ENCODE measurements at places on chromosomes 13 and 19.

DNA sequence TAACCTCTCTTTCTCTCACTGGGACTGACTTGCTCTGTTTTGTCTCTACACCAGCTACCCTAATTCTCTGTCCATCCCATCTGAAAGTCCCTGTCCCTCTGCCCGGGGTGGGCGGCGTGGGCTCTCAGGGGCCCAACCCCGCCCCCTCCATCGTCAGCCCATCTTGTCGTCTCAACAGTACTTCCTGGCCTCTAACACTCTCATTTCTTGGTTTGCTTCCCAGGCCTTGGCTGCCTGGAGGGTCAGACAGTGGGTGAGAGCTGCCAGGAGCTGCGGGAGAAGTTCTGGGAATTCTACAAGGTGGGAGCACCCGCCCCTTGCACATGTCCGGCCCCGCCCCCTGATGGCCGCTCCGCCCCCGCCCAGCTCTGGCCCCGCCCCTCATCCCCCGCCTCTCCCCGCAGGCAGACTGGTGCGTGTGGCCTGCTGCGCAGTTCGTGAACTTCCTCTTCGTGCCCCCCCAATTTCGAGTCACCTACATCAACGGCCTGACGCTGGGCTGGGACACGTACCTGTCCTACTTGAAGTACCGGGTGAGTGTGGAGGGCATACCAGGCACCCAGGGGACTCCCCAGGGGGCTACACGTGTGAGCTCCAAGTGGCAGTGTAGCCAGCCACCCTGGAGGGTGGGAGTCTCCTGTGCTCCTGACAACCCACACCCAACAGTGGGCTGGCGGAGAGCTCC lies 1.7 kb downstream of the MPV17L2 start:
- peak; percentile 51 for DNase-seq

GRCh38 chr19:16359074-16359473 lies 34.4 kb downstream of the KLF2 start:
- DNase-seq, result no peak

DNA sequence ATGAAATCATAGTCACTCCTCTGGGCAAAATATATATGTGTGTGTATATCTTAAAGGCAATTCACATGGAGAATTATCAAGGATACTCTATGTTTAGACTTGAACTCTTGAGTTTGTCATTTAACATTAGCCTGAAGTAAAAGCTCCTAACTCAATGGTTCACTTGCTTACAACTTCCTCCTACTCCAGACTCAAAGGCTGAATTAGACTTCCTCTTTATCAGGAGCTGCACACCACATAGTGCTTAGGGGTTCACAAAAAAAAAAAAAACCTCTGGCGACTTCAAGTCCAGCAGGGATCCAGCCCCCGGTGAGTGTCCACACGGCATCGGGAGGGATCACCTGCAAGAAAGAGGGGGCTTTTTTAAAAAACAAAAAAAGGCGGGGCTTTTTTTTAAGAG lies 68.2 kb upstream of the LSM14A start:
- DNase-seq, result no peak

DNA sequence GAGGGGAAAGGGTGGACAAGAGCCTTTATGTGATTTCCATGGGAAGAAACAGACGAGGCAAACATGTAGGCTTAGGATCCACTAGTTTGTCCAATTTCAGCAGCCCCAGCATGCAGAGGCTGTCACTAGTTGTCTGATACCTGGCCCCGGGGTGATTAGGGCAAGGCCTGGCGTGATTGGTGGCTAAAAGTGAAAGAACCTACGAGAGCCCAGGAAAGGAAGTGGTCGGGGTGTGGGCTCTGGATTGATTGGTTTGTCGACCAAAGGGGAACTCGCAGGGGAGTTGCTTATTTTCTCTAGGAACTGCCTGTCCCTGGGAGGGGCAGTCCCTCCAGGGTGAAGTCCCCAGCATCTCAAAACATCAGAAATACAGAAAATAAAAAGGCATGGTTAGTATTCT lies 64.2 kb upstream of the UQCRFS1 start:
- DNase-seq, result no peak

- no peak for DNase-seq
Measured at GRCh38 chr13:21883713-21884112, 212.8 kb downstream of the FGF9 start.

DNA sequence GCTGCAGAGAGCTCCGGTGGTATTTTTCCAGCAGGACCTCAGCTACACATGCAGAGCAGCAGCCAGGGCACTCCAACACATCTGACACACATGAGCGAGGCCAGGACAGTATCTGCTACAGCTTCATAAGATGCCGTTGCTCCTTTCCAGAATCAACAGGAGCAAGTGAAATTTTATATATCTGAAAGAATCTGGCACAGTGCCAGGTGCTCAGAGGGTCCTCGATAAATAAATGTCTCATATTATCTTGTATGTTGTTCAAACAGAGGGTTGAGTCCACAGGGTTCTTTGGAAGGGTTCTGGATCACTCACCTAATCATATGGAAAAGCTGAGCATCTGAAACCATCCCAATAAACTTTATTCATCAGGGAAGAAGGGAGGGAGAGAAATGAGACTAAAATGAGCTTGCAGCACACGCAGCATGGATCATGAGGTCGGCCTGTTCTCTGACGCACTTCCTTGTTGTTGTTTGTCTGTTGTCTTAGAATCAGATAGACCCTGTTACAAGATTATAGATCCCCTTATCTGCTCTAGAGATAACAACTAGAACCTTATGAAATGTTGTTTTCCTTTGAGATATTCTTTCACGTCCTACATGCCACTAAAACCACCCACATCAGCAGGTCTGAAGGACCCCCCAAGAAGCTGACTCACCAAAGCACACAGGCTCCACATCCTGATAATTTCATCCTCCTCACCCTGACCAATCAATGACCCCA lies 3.2 kb upstream of the METTL21C start:
- no peak for DNase-seq

- DNase-seq, result no peak
Measured at GRCh38 chr13:59681636-59682311, 482.0 kb downstream of the DIAPH3 start.

GRCh38 chr13:112983428-112984196 lies 14.6 kb downstream of the MCF2L start:
- DNase-seq, result no peak

GRCh38 chr19:35038623-35039512 lies 2.7 kb upstream of the HPN start:
- no peak for DNase-seq

GRCh38 chr19:32642771-32643170 lies 32.2 kb downstream of the ANKRD27 start:
- DNase-seq, result no peak

GRCh38 chr19:42288881-42289555 lies 12.9 kb upstream of the PRR19 start:
- no peak for DNase-seq

DNA sequence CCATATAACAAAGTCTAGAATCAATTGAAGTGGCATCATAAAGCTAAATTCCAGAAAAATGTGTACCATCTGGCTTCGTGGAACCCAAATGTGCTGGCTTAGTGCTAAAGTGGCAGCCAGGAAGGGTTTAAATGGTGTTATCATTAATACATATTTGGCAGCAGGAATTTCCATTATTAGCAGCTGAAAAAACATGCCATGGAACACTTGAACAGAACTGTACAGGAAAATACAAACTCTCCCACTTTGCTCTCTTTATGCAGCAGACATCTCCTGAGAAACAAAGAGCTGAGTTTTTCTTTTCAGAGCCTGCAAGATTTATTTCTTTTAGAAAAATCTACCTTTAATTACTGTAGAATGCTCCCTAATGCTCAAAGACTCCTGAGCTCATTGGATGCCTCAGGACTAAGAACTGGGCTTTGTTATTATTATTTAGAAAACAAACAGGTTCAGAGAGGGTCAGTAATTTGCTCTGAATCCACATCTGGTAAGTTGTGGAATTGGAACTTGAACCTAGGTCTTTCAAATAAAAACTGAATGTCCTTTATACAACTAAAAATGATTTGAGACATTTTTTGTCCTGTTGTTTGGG lies 179.0 kb downstream of the LACC1 start:
- no peak for DNase-seq

GRCh38 chr13:39106216-39107005 lies 68.2 kb downstream of the NHLRC3 start:
- no peak for DNase-seq

- DNase-seq, result no peak
Measured at GRCh38 chr19:18878858-18879578, 16.9 kb downstream of the CERS1 start.

DNA sequence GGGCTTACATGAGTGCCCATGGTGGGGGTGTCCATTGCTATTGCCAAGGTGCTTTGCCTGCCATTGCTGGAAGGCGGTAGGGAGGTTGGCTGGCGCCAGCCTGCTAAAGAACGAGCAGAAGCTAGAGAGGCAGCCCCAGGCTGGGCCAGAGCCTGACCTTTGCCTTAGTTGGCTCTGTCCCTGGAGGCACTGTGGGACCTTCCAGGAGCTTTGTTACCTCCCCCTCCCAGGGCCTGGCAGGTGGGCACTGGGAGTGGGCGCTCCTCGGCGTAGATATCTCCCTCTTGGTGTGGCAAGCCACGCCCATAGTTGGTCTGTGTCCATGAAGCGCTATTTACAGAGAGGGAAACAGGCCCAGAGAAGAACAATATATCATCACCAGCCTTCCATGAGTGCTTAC lies 2.3 kb upstream of the SLC25A42 start:
- DNase-seq, result no peak

DNA sequence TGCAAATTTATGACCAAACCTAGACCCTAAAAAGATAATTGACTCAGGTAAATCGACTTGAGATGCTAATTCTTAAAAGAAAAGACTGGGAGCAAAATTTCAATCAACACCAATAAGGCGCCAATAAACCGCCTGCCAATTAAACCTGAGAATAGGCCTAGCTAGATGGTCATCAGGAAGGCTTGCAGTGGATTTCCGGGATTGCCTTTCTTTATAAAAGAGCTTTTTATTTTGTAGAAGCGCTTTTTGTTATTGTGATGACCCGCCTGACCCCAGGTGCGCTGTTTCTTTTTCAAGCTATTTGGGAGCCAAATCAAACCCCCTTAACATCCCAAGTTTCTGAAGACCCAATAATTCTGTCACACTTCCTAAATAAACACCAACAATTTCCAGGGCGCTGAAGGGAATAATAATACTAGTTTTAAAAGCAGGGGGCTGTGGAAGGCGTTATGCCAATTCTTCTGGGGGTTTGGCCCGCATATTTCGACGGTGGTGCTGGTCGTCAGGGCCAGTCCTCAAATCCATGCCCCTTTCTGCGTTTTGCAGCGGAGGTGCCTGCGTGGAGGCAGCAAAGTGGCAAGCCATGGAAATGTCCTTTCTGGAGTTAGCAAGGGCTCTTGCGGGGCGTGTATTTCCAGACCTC lies 2.9 kb upstream of the ZIC5 start:
- DNase-seq, result no peak

DNA sequence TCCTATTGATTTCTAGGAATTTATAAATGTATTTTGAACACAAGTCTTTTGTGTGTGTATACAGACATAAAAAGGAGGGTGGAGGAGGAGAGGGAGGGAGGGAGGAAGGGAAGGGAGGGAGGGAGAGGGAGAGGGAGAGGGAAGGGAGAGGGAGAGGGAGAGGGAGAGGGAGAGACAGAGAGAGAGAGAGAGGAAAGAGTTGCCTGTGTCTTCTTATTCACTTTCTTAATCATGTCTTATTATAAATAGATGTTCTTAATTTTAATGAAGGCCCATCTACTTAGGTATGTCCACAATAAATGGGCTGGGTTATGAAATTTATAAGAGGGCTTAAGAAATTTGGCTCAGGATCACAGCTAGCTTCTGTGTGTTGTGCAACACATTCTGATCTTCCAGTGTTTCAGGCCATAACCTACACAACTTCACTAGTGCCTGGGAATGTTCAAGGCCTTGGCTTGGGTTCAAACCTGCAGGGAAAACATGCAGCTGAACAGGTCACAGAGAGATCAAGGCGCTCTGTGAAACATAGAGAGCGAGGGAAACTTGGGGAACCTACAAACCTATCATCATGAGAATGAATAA lies 39.3 kb downstream of the ZNF45 start:
- no peak for DNase-seq

- no peak for DNase-seq
Measured at GRCh38 chr13:101323601-101324000, 92.7 kb downstream of the NALCN start.

GRCh38 chr13:50359779-50360178 lies 344.5 kb downstream of the KCNRG start:
- DNase-seq, result no peak

DNA sequence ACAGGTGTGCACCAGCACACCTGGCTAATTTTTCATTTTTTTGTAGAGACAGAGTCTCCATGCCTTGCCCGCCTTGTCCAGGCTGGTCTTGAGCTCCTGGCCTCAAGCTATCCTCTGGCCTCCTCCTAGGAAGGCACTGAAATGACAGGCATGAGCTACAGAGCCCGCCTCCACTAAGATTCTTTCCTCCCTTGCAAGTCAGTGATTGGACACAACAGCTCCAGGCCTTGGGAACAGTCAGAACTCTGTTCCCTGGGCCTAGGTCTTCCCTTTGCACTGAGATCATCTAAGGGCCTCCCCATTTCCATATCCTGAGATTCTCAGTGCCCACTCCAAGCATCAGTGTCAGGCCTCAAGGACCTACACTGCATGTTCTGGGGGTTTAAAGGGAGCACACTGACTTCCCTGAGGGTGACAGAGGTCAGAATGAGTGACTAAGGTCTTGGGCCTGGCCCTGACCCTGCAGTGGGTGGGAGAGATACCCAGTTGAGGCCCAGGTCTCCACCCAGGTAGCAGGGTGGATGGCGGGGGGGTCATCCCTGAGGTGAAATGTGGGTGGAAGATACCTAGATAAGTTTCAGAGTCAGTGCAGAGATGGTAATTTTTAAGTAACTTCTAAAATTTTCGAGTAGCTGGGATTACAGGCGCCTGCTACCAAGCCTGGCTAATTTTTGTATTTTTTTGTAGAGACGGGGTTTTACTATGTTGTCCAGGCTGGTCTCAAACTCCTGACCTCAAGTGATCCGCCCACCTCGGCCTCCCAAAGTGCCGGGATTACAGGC lies 17.3 kb upstream of the ERCC1 start:
- peak; percentile 37 for DNase-seq

DNA sequence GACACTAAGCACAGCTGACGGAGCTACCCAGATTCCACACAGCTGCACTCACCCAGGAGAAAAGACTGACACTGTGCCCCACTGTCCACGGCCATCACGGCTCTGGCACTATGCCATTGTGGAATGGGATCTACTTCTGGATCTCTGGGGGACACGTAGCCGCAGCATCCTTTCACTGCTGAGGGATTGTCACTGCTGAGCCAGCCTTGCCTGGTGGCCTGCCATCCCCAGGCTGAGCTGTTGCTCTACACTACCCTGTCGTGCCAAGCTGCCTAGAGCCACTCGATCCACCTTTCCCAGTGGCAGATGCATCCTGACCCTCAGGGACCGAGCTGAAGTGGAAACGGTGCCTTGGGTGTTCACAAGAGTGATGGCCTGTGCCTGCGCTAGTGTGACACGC lies 5.0 kb upstream of the LILRB5 start:
- no peak for DNase-seq

GRCh38 chr19:28234637-28235036 lies 978.3 kb downstream of the UQCRFS1 start:
- peak; percentile 74 for DNase-seq

GRCh38 chr19:10935371-10936059 lies 6.9 kb downstream of the TIMM29 start:
- DNase-seq, result no peak

- DNase-seq, result no peak
Measured at GRCh38 chr13:78197231-78197630, 278.6 kb upstream of the EDNRB start.
